Gastrocnemius medialis (tissue), 4 donors: ENCODE measurements at places on chromosomes 4 and X. TPM values are rescaled to one million over a fixed set of nuclear protein-coding genes. Genes with fewer than 3 reads are reported as not detected.

Gene UGT2B17
- total RNA-seq, result 1.9 TPM

Gene IKBKG
- 17.5 TPM for total RNA-seq

Gene DCAF8L2
- not detected for total RNA-seq

Gene SPATA4
- not detected for total RNA-seq

Gene EGF
- 58.5 TPM for total RNA-seq

Gene CCDC160
- not detected for total RNA-seq

Gene GPR50
- not detected for total RNA-seq

Gene REELD1
- not detected for total RNA-seq

Gene UPF3B
- 5.6 TPM for total RNA-seq

Gene ARHGAP36
- total RNA-seq, result 0.91 TPM

Gene ZNF81
- total RNA-seq, result 4.3 TPM

Gene CYLC1
- total RNA-seq, result not detected

Gene GNRHR
- not detected for total RNA-seq

Gene SEC24D
- 16.2 TPM for total RNA-seq

Gene TMEM47
- total RNA-seq, result 30.6 TPM

Gene FRAS1
- total RNA-seq, result 0.52 TPM

Gene VCX3A
- total RNA-seq, result not detected

Gene OPN1MW2
- not detected for total RNA-seq

Gene ENPP6
- total RNA-seq, result 0.56 TPM

Gene TMEM31
- not detected for total RNA-seq

Gene HELT
- not detected for total RNA-seq

Gene SLIT2
- total RNA-seq, result 4.4 TPM

Gene GRPEL1
- 31.9 TPM for total RNA-seq

Gene DNAAF6
- not detected for total RNA-seq

Gene CXorf49
- not detected for total RNA-seq

Gene HTATSF1
- 108 TPM for total RNA-seq

Gene SAGE1
- total RNA-seq, result not detected

Gene SLC7A11
- total RNA-seq, result 0.11 TPM

Gene USP17L15
- not detected for total RNA-seq

Gene NXT2
- total RNA-seq, result 4.5 TPM

Gene MAGEC3
- total RNA-seq, result not detected

Gene HEPH
- total RNA-seq, result 0.80 TPM

Gene MAGEA2
- total RNA-seq, result not detected

Gene MAGEA9B
- not detected for total RNA-seq

Gene ADH1C
- 27.0 TPM for total RNA-seq

Gene ATP10D
- 3.2 TPM for total RNA-seq

Gene LNX1
- total RNA-seq, result 11.3 TPM

Gene NELFA
- 8.1 TPM for total RNA-seq

Gene AFP
- not detected for total RNA-seq

Gene SMS
- total RNA-seq, result 25.5 TPM

Gene MND1
- total RNA-seq, result not detected

Gene COX7B
- total RNA-seq, result 820 TPM

Gene STK32B
- 0.49 TPM for total RNA-seq

Gene TRIM2
- 2.9 TPM for total RNA-seq

Gene DBET
- total RNA-seq, result not detected

Gene GPC4
- 3.1 TPM for total RNA-seq

Gene PHKA1
- total RNA-seq, result 115 TPM

Gene NUDT11
- total RNA-seq, result not detected

Gene SATL1
- total RNA-seq, result not detected

Gene ZFP42
- total RNA-seq, result not detected

Gene LRCH2
- total RNA-seq, result 0.71 TPM

Gene STATH
- not detected for total RNA-seq

Gene GATA1
- not detected for total RNA-seq

Gene KLHL4
- 0.18 TPM for total RNA-seq

Gene RAB9B
- total RNA-seq, result 1.8 TPM
